CD4-positive, alpha-beta memory T cell (primary cell): ENCODE measurements at places on chromosomes 1 and 21.

- no peak overlapping the region for H3K4me3 ChIP-seq
- H3K4me1 ChIP-seq, result no peaks in the 10 kb centered on the region
- H3K36me3 ChIP-seq, result no peaks in the 10 kb centered on the region
- H3K27me3 ChIP-seq, result no peaks in the 10 kb centered on the region
- no peak overlapping the region for H3K27ac ChIP-seq
- DNase-seq, result no peak
Observed at GRCh38 chr1:30484668-30485067, 238.7 kb downstream of the MATN1 start.

DNA sequence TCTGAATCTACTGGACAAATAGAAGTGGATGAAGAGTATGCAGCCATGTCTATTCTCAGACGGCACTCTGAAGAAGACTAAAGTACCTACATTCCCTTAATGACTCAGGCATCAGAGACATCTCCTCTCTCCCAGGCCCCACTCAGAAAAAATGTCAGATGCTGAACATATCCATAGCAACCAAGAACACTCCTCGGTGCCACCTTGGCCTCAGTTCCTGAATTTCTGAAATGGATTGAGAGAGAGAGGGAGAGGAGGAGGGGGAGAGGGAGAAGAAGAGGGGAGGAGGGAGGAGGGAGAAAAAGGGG is 16.0 kb upstream of the OVAAL start:
- H3K4me1 ChIP-seq, result no peaks in the 10 kb centered on the region
- no peaks in the 10 kb centered on the region for H3K27me3 ChIP-seq
- no peaks in the 10 kb centered on the region for H3K36me3 ChIP-seq
- H3K27ac ChIP-seq, result no peak overlapping the region
- no peak for DNase-seq

DNA sequence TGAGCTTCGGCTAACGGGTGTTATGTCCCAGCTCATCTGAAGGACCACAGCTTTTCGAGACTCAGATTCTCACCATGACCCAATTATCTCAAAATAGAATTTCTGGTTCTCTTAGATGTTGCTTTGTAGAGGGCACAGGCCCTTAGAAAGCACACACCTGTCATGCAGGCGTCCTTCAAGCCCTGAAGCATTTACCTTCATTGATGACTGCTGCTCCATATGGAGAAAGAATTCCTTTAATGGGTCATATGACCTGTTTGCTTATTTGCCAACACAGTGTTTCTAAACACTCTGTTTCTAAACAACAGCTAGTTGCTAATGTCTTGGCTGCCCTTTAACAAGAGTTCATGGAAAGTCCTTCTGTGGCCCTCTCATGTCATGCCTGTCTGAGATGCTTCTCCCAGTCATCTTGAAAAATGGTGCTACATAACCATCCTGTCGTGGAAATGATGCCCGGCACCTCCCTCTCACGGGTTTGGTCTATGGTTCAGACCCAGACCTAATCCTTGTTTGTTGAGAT is 495.7 kb downstream of the KIF26B start:
- no peaks in the 10 kb centered on the region for H3K36me3 ChIP-seq
- no peaks in the 10 kb centered on the region for H3K27me3 ChIP-seq
- DNase-seq, result no peak
- H3K4me1 ChIP-seq, result no peaks in the 10 kb centered on the region

DNA sequence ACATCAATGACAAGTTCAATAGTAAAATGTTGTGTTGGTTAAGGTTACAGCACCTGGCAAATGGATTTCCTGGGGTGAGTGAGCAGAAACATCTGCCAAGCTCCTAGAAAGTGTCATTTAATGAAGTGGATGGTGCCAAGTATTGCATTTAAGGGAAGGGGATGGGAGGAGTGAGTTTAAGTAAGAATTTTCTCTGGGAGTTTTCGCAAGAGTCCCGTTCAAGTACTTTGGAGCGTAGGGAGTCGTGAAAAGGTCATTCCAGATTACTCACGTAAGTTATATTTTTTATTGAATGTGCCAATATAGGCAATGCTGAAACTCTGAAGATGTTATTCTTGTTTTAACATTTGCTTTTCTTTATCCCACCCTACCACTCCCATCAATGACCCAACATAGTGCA is 117.4 kb upstream of the RAB3GAP2 start:
- DNase-seq, result no peak
- no peaks in the 10 kb centered on the region for H3K36me3 ChIP-seq
- H3K4me1 ChIP-seq, result no peaks in the 10 kb centered on the region
- no peak overlapping the region for H3K27ac ChIP-seq
- no peak overlapping the region for H3K4me3 ChIP-seq

DNA sequence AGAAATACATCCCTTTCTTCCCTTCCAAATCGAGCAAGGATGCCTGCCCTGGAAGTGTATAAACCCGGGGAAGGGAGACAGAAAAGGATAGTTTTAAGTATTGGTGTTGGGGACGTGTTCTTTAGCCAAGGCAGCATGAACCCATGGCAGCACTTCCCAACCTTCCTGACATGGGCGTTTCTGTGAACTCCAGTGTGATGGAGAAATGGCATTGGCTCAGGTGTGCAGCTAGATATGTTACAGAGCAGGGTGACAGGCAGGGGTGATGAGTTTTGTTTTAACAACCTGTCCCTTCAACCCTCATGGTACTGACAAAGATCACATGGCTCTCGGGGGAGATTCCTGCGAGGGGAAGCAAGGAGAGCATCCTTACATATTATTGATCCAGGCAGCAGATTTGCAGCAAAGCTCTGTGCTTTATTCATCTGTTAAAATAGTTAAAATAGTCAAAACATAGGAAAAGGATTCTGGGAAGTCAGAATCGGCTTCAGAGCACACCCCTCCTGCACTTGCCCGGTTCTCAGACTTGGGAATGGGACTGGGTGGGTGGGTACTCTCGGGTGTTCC is 4.0 kb downstream of the MX1 start:
- no peaks in the 10 kb centered on the region for H3K27me3 ChIP-seq
- DNase-seq, result no peak
- peaks cover 15% of the 10 kb centered on the region for H3K4me1 ChIP-seq
- no peak overlapping the region for H3K4me3 ChIP-seq
- H3K36me3 ChIP-seq, result peaks cover 33% of the 10 kb centered on the region

DNA sequence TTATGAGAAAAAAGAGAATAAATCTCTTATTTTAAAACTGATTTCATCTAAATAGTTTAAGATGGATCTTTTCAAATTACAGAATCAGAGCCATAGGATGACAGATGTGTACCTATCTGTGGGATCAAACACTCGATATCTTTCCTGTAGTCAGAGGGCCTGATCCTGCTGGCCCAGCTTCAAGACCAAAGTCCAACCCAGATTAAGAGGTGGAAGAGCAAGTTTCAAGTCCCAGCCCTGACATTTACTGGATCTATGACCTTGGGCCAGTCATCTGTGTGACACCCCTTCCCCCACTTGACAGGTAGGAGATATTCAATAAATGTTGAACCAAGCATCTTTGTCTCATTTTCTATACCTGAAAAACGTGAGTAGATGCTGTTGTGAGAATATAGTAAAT is 140.7 kb downstream of the FAM78B start:
- no peaks in the 10 kb centered on the region for H3K27me3 ChIP-seq
- H3K4me1 ChIP-seq, result no peaks in the 10 kb centered on the region
- DNase-seq, result no peak
- no peak overlapping the region for H3K4me3 ChIP-seq
- H3K27ac ChIP-seq, result no peak overlapping the region

GRCh38 chr1:39671793-39672550 is at the start of gene NT5C1A:
Gene NT5C1A, minus strand, starts transcription at chr1:39672107. Its CDS starts 69 bp downstream, at chr1:39672038.
- peaks cover 17% of the 10 kb centered on the region for H3K27me3 ChIP-seq
- H3K36me3 ChIP-seq, result no peaks in the 10 kb centered on the region
- H3K27ac ChIP-seq, result no peak within 1 kb of the TSS
- H3K4me1 ChIP-seq, result peaks cover 18% of the 10 kb centered on the region

GRCh38 chr1:240309769-240310168 is 218.1 kb downstream of the FMN2 start:
- H3K27me3 ChIP-seq, result no peaks in the 10 kb centered on the region
- H3K36me3 ChIP-seq, result no peaks in the 10 kb centered on the region
- no peak overlapping the region for H3K27ac ChIP-seq

- no peak overlapping the region for H3K27ac ChIP-seq
- no peaks in the 10 kb centered on the region for H3K36me3 ChIP-seq
- no peak overlapping the region for H3K4me3 ChIP-seq
- no peaks in the 10 kb centered on the region for H3K27me3 ChIP-seq
Observed at GRCh38 chr1:3093898-3094626, 25.1 kb downstream of the PRDM16 start.

GRCh38 chr1:81409262-81409661 is 391.5 kb upstream of the ADGRL2 start:
- H3K4me3 ChIP-seq, result no peak overlapping the region
- H3K4me1 ChIP-seq, result no peaks in the 10 kb centered on the region
- DNase-seq, result no peak
- no peaks in the 10 kb centered on the region for H3K36me3 ChIP-seq
- no peaks in the 10 kb centered on the region for H3K27me3 ChIP-seq

DNA sequence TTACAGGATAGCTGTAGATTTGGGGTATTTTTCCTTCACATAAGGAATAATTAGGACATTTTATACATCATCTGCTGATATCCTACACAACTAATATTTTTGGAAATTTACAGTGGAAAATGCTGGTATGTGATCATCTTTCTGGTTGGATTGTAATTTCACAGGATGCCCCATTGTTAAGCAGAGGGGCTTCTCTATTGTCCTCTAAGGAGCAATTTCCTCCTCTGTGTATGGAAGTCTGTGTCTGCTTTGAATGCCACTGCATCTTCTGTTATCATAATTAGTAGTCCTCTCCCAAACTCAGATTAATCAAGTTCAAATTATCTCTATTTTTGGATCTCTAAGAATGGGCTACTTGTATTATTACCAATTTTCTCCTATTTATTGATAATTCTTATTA is 988.1 kb upstream of the B3GALT2 start:
- H3K27ac ChIP-seq, result no peak overlapping the region
- H3K27me3 ChIP-seq, result no peaks in the 10 kb centered on the region
- no peak overlapping the region for H3K4me3 ChIP-seq
- H3K4me1 ChIP-seq, result no peaks in the 10 kb centered on the region
- no peak for DNase-seq

DNA sequence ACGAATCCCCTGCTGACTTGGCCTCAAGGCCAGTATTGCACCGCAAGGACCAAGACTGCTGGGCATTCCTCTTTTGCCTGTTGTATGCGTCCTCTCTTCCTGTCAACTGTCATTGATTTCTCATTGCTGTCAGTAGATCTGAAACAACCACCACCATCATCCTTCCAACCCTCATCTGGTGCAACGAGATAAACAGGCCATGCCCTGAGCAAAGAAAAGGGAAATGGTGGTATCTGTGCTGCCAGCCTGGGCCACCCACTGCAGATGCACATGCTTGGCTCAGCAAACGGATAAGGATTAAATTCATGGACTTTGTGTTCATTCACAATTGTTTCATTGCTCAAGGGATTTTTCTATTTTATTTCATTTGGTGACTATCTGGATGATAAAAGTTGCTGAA is 13.6 kb downstream of the OXCT2 start:
- no peak overlapping the region for H3K4me3 ChIP-seq
- no peaks in the 10 kb centered on the region for H3K4me1 ChIP-seq
- no peaks in the 10 kb centered on the region for H3K27me3 ChIP-seq
- no peak overlapping the region for H3K27ac ChIP-seq
- DNase-seq, result no peak

GRCh38 chr21:44503901-44504399 is 36.0 kb downstream of the KRTAP10-1 start:
- no peaks in the 10 kb centered on the region for H3K36me3 ChIP-seq
- no peak overlapping the region for H3K4me3 ChIP-seq
- no peaks in the 10 kb centered on the region for H3K27me3 ChIP-seq
- H3K4me1 ChIP-seq, result no peaks in the 10 kb centered on the region
- no peak overlapping the region for H3K27ac ChIP-seq
- DNase-seq, result no peak

DNA sequence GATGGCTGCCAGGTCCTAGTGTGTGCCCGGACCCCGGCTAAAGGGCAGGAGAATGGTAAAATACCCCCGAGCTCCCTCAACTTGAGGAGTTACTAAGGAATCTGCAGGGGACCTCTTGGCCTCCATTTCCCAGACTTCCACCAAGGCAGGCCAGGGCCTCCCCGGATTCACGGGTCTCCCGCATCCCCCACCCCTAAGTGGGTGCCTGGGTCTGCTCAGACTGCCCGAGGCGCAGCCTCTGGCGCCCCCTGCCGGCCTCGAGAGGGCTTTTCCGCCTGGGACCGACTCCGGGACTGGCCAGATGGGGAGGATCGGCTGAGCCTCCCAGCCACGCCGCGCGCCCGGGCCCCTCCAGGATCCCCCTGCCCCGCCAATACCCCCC is 1.7 kb downstream of the PLEKHG5 start:
- H3K27me3 ChIP-seq, result peaks cover 10% of the 10 kb centered on the region
- peak; percentile 73 for DNase-seq
- peak overlapping the region; percentile 80 for H3K4me3 ChIP-seq
- H3K27ac ChIP-seq, result peak overlapping the region; percentile 57

DNA sequence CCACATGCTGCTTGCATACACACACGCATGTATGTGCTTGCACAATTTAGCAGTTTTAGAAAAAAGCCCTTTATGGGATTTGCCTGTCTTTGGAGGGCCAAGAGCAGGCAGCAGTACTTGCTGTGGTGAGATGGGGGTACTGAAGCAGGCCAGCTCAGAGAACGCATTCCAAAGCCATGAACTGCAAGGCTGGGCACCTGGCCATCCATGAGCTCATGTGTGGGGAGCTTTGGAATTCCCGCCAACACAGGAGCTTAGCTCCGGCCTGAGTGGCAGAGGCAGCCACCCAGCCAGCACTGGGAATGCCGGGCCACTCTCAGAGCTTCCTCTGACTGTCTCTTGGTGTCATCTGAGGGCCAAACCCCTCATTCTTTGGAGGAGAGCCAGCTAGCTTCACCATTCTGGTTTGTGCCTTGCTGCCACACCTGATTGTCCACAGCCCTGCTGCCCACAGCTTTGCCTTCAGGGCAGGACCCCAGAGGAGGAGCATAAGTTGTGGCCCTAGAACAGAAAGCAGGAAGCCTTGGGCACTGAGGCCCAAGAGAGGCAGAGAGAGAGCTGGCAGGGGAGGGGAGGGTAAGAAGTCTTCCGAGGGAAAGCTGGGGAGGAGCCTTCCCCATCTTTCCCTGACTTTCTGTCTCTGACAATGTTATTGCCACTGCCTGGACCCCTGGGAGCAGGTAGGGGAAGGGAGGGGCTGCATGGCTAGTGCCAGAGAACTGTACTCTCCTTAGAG is 92.1 kb upstream of the POU3F1 start:
- H3K4me1 ChIP-seq, result no peaks in the 10 kb centered on the region
- DNase-seq, result no peak
- no peak overlapping the region for H3K27ac ChIP-seq
- no peak overlapping the region for H3K4me3 ChIP-seq
- H3K27me3 ChIP-seq, result peaks cover 35% of the 10 kb centered on the region
- H3K36me3 ChIP-seq, result no peaks in the 10 kb centered on the region

DNA sequence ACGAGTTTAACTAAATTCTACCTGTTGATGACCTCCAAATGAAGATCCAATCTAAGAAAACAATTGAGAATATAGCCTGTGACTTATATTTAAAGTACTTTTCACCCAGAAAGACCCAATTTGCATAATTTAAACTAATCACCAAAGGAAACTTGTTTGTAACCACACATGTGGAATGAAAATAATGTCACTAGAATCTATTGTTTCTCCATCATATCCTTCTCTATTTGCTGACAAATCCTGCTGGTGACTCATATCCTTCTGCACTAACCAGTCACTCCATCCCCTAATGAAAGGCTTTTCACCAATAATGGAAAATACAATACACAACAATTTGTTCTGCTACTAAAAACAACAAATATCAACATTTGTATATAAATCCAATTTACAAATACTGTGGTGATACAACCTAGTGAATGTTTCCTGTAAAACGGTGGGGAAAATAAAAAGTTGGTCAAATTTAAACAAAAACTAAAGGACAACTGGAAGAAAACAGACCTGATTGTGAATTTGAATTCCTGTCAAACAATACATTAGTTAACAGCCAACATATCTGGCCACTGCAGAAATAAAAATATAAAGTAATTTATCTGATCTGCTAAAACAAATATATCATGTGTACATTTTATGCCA is 6.5 kb downstream of the PTP4A2 start:
- H3K27ac ChIP-seq, result peak overlapping the region; percentile 70
- DNase-seq, result no peak
- H3K36me3 ChIP-seq, result no peaks in the 10 kb centered on the region
- H3K4me1 ChIP-seq, result peaks cover 93% of the 10 kb centered on the region
- no peaks in the 10 kb centered on the region for H3K27me3 ChIP-seq
